CD4-positive, alpha-beta T cell treated with Interleukin-1 beta for 1 hour (primary cell): ENCODE measurements at places on chromosomes 12 and 14.

GRCh38 chr12:114093520-114093919, 127.4 kb upstream of the RBM19 start:
- no peak for DNase-seq

DNA sequence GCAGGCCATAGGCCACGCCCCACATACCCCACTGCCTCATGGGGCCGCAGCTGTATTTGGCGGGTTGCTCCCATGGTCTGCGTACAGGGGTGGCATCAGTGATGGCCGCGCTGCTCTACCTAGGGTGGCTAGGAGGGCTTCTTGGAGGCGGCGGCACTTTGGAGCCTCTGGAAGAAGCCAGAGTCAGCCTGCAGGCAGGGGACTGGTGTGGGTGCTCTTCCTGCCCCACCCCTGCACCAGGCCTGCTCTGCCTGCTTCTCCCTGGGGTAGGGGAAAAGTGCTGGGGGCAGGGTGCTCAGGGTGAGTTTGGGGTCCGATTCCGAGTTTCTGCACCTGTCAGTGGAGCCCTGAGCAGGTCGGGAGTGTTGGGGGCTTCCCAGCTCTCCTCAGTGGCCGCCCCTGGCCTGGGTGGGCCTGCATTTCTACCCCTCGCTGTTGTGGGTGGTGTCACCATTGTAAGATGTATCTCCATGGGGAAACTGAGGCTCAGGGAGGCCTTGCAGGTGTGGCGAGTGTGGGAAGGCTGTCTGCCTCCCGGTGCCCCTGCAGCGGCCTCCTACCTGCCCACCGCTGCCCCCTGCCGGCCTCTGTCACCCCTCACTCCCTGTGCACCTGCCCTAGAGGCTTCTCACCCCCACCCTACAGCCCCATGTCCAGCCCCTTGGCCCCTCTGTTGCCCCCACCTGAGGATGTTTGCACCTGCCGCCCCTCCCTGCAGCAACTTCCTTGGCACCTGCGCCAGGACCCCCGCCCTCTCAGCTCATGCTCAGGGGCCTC, 5.5 kb downstream of the CEP170B start:
- peak; percentile 27 for DNase-seq

DNA sequence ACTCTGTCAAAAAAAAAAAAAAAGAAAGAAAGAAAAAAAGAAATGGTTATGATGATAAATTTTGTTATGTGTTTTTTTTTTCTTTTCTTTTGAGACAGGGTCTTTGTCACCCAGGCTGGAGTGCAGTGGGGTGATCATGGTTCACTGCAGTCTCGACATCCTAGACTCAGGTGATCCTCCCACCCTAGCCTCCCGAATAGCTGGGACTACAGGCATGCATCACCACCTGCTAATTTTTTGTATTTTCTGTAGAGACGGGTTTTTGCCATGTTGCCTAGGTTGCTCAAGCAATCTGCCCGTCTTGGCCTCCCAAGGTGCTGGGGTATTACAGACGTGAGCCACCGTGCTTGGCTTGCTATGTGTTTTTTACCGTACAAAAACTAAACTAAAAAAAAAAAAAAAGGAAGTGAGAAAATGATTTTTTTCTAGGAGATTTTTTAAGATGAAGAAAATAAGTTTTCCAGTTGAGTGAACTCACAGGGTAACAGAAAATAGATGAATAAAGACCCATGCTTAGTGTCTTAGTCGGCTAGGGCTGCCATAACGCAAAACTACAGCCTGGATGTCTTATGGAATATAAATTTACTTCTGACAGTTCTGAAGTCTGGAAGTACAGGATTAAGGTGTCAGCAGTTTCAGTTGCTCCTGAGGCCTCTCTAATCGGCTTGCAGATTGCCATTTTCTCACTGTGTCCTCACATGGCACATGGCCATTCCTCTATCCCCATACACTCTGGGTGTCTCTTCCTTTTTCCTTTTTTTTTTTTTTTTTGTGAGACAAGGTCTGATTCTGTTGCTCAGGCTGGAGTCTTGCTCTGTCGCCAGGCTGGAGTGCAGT, 13.2 kb upstream of the APOF start:
- DNase-seq, result no peak

- no peak for DNase-seq
Measured at GRCh38 chr12:110936367-110937103, 16.2 kb upstream of the MYL2 start.

GRCh38 chr12:1283316-1283715, 292.3 kb downstream of the ERC1 start:
- DNase-seq, result no peak

DNA sequence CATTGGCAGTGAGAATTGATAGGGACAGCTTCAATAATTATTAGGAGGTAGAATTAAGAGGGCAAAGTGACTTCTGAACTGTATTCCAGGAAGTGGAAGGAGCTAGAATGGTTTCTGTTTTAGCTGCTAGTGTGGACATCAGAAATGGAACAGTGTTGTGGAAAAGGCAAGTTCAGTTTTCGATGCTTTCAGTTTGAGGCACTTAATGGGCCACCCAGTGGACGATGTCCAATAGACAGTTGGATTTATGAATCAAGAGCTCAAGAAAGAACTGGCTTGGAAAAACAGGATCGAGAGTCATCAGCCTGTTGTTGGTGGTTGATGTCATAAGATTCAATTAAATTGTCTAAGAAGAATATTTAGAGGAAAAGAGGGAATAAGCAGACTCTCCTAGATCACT, 136.3 kb downstream of the DYRK2 start:
- no peak for DNase-seq

GRCh38 chr14:104304451-104305351, 166.3 kb downstream of the KIF26A start:
- no peak for DNase-seq

DNA sequence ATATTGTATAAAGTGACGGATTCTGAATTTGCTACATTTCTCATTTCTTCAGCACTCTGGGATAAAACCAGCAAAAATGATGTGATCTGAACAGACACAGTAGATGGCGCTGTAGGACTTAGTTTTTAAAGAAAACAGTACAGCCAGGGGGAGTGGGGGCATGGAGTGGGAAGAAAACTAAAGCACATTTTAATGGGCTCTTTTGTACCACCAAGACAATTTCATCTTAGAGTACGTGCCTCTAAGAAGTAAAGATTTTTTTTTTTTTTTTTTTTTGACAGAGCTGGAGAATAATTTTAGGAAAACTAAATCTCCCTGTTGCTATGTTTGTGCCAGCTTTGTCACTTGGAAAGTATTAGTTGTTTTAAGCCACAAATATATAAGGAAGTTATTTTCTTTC, 124.4 kb downstream of the RAD51B start:
- DNase-seq, result peak; percentile 50

- no peak for DNase-seq
Measured at GRCh38 chr14:30223385-30223785, 295.7 kb upstream of the PRKD1 start.

DNA sequence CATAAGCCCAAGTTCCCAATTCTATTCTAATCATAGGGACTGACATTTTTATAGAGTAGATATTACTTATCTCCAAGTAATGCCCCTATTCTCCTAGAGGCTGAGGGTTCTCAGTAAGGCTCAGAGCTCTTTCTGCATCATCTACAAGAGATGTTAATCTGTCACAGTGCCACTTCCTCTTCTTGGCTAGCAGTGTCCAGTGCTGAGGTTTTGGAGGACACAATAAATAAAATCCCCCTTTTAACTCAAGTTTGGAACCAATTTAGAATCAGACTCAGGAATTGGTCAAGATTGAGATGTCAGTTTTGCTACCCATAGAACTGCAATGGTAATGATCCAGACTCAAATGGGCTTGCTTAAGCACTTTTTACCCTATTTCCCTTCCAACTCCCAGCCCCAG, 154.1 kb upstream of the ARID2 start:
- no peak for DNase-seq

GRCh38 chr12:105281694-105282049, 45.7 kb upstream of the APPL2 start:
- no peak for DNase-seq

DNA sequence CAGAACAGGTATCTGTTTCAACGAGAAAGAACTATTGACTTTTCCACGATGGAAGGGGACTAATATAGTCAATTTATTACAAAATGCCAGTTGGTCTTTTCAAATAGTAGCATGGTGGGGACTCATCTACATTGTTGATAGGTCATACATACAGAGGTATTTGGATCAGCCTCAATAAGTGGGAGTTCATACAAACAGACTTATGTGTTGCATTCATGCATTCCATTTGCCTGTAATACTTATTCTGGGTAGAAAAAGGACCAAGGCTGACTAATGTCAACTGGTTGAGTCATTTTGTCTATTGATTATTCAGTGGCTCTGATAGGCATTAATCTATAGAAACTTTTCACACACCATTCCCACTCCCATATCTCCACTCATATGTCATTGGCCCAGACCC, 41.5 kb upstream of the GLIPR1 start:
- no peak for DNase-seq

- no peak for DNase-seq
Measured at GRCh38 chr14:103886304-103887169, 39.2 kb upstream of the PPP1R13B start.

DNA sequence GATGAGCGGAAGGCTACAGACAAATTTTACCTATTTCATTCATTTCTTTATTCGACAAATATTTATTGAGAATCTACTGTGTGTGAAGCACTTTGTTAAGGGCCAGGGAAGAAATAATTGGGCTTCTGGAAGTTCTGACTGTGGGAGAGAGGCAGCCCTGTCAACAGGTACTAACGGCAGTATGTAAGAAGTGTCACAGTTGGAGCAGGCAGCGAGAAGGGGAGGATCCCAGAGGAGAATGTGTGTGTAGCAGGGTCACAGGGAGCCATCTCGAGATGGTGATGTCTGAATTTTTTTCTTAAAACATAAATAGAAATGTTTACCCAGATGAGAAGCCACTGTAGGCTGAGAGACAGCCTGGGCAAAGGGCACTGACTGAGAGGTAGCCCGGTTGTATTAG, 163.3 kb upstream of the SLC38A2 start:
- no peak for DNase-seq

DNA sequence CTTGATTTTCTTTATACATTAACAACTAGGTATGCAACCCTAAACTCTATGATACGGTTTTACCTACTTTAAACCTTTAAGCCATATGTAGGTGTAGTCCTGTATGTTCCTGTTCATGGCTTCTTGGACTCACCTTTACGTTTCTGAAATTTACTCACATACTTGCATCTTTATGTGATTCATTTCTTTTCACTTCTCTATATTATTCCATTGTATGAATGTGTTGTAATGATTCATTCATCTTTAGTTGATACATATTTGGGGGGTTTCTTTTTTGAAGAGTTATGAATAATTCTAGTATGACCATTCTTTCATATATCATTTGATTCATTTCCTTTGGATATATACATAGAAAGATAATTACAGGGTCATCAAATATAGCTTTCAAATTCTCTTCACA, 2.4 kb upstream of the TAS2R50 start:
- no peak for DNase-seq

GRCh38 chr12:11568762-11569478, 80.6 kb upstream of the ETV6 start:
- DNase-seq, result no peak

GRCh38 chr14:30287579-30288445, 271.1 kb upstream of the G2E3 start:
- no peak for DNase-seq

- no peak for DNase-seq
Measured at GRCh38 chr12:115037830-115038229, 353.9 kb upstream of the TBX3 start.

- DNase-seq, result no peak
Measured at GRCh38 chr14:74906925-74907521, 16.0 kb downstream of the RPS6KL1 start.

- no peak for DNase-seq
Measured at GRCh38 chr14:55752580-55753390, 172.8 kb downstream of the KTN1 start.

- no peak for DNase-seq
Measured at GRCh38 chr12:20865873-20866272, 55.4 kb downstream of the SLCO1B3 start.

DNA sequence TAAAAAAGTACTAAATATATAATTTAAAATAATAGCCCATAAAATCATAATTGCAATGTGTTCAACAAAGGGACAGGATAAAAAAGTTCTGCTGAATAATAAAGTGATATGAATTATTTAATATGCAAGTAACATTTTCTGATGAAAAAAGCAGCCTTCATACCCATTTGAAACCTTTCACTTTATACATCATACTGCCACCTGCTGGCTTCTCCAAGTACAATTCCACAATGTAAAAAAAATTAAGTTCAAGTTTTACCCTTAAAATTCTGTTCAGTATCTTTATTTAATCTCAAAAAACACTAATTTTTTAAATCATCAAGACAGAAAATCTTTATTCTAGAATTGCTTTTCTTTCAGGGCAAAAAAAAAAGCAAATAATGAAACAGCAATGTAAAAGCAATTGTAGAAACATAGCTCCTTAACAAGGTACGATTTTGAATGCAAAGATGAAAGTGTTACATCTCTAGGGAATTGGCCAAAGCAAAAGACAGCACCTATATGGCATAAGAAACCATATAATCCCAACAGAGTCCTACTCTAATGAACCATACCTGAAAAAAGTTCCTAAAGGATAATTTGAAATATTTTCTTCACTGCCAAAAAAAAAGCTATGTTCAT, 15.0 kb downstream of the MDM1 start:
- peak; percentile 13 for DNase-seq

- peak; percentile 70 for DNase-seq
Measured at GRCh38 chr12:1605129-1606020, 11.0 kb upstream of the FBXL14 start.

GRCh38 chr12:128078301-128078971, 188.5 kb upstream of the TMEM132C start:
- no peak for DNase-seq

- DNase-seq, result no peak
Measured at GRCh38 chr14:56422703-56423213, 156.8 kb upstream of the TMEM260 start.

GRCh38 chr12:115598871-115599811, 678.4 kb downstream of the MED13L start:
- no peak for DNase-seq

DNA sequence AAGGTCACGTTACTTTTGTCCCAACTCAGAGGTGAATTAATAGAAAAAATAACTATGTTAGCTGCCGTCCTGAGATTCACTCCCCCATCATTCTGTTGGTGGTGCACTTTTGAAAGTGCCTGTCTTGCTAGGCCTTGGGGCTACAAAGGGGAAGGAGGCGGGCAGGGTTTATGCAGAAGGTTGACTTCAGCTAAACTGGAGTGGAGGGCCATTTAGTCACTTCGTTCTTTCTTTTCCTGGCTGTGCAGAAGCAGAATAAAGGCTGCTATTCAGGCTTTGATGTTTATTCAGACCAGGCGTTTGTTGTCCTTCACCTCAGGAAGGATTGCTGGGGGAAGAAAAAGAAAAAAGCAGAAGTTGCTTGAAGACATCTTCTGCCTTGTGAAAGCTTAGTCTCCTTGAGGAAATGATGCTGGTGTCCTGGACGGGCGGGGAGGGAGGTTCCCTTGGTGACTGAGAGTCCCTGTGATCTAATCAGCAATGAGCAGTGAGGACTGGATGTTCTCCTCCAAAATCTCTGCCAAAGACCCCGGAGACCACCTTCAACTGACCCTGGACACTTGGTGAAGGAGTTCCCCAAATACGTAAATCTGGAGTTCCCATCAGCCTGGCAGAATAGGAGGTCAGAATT, 4.0 kb downstream of the GLT1D1 start:
- DNase-seq, result peak; percentile 51

- DNase-seq, result peak; percentile 78
Measured at GRCh38 chr12:109154451-109155438, 38.4 kb downstream of the ACACB start.

- DNase-seq, result no peak
Measured at GRCh38 chr12:24534622-24535021, 414.3 kb downstream of the BCAT1 start.
